ENCODE measurements at places on chromosomes 5 and 9. TPM values are rescaled to one million over a fixed set of nuclear protein-coding genes. Genes with fewer than 3 reads are reported as not detected.

DIMT1 gene
- 21.5 TPM for total RNA-seq

DNA sequence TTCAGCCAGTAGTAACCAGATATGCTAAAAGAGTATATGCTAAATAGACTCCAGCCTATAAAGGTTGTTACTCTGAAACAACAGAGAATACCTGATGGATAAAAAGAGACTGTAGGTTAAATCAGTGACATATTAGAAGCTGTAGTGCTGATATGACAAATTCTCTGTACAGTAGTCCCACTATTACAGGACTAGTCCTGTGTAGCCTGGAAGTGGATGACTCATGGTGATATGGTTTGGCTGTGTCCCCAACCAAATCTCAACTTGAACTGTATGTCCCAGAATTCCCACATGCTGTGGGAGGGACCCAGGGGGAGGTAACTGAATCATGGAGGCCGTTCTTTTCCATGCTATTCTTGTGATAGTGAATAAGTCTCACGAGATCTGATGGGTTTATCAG lies 276.2 kb upstream of the POU5F2 start:
- no peak for ATAC-seq

- no peak for ATAC-seq
Observed at GRCh38 chr9:70389621-70390266, 24.7 kb downstream of the KLF9 start.

DNA sequence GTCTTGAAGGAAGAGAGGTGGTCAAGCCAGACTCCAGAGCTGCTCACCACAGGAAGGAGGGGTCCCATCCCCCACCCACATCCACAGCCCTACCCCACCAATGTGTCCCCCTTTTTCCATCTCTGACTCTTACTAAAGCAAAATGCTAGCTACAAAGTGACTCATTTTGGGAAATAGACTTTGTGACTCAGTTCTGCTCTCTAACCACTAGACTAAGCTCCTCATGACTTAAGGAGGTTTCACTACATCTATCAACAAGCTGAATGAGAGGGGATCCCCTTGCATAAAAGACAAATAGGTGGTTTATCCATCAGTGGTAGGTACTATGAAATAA lies 35.1 kb upstream of the ADRB2 start:
- peak; percentile 80 for ATAC-seq

GRCh38 chr5:77355080-77355479 lies 137.0 kb downstream of the WDR41 start:
- no peak for ATAC-seq

Data from esophagus mucosa (tissue), 1 donor.